ENCODE measurements at places on chromosomes 16 and 17.
A peak's percentile ranks its signal among the peaks of the same experiment; 100 is the strongest.

- no peak for DNase-seq
- H3K36me3 ChIP-seq: no peaks in the 10 kb centered on the region
- H3K4me3 ChIP-seq: no peak overlapping the region
- peaks cover 11% of the 10 kb centered on the region for H3K27me3 ChIP-seq
- H3K27ac ChIP-seq: no peak overlapping the region
Measured at GRCh38 chr17:19413761-19414160, 2.7 kb downstream of the RNF112 start.

- no peaks in the 10 kb centered on the region for H3K4me1 ChIP-seq
- H3K27me3 ChIP-seq: peaks cover 72% of the 10 kb centered on the region
- no peak overlapping the region for H3K4me3 ChIP-seq
- H3K36me3 ChIP-seq: no peaks in the 10 kb centered on the region
Measured at GRCh38 chr16:22857296-22858025, 43.5 kb downstream of the HS3ST2 start.

DNA sequence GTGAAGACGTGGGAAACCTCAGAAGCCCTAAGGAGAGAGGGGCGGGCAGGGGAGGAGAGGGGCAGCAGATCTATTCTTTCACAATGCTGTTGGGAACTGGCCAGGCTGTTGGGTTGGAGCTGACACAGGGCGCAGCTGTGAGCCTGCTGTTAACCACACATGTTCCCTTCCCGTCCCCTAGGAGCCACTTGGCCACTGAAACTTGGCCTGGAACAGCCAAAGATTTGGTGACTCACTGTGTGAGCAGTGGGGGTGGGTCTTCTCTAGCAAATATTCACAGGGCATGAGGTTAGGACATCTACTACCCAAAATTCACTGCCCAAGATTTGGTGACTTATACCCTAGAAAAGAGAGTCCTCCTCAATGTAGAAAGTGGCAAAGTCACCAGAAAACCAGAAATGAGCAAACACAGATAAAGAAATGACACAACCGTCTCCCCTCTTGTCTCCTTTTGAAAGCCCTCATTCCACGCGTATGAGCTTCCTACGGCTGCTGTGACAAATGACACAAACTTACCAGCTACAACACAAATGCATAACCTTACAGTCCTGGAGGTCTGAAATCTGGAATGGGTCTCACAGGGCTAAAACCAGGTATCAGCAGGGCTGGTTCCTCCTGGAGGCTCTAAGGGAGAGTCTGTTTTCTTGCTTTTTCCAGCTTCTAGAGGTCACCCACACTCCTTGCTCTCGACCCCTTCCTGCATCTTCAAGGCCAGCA is 6.3 kb downstream of the TBC1D16 start:
- no peak for DNase-seq
- H3K27ac ChIP-seq: no peak overlapping the region
- no peaks in the 10 kb centered on the region for H3K4me1 ChIP-seq
- no peak overlapping the region for H3K4me3 ChIP-seq
- H3K27me3 ChIP-seq: no peaks in the 10 kb centered on the region

DNA sequence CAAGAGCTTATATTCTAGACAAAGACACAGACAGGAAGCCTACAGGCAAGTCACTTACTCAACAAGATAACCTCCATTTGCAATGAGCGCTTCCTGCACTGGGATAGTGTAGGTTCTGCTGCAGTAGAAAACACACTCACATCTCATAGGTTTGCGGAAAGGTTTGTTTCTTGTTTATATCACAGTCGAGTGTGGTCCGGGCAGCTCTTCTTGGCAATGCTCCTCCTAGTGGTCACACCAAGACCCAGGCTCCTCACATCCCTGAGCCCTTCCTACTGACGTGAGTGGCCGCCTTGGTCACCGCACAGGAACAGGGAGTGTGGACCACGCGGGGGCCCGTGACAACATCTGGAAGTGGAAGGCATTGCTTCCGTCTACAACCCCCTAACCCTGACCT is 48.0 kb upstream of the RBFOX3 start:
- H3K4me1 ChIP-seq: peaks cover 8% of the 10 kb centered on the region
- peaks cover 83% of the 10 kb centered on the region for H3K27me3 ChIP-seq
- H3K36me3 ChIP-seq: no peaks in the 10 kb centered on the region
- no peak for DNase-seq

DNA sequence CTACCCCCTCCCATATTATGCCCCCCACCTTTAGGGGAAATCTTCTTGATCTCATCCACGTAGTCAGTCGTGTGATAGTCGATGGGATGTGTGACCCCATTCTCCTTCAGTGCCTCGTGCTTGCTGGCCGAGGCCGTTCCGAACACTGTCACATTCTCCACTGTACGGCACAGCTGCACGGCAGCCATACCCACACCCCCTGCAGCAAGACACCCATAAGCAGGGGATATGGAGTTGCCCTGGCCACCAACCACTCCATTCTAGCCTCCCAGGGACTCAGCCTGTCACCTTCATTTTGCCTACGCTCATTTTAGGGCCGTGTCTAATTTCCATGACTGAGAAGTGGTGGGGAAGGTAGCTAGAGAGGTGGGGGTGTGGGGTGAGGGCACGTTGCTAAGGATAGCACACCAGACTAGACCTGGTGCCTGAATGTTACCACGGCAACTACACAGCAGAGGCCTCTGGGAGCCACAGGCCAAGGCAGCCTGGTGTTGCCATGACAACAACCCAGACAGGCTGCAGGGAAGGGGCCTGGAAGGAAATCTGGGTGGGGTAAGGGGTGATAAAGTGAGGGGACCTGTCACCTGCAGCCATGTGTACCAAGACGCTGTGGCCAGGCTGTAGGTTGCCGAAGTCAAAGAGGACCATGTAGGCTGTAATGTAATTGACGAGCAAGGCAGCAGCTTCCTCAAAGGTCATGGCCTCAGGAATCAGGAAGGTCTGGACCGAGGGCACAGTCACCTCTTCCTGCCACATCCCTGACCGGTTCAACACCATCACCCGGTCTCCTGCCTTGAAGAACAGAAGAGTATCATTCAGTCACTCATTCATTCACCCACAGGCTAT is 4.0 kb downstream of the VAT1 start:
- H3K4me3 ChIP-seq: no peak overlapping the region
- no peak for DNase-seq
- no peaks in the 10 kb centered on the region for H3K27me3 ChIP-seq
- peaks cover 21% of the 10 kb centered on the region for H3K36me3 ChIP-seq
- no peak overlapping the region for H3K27ac ChIP-seq
- peaks cover 21% of the 10 kb centered on the region for H3K4me1 ChIP-seq

GRCh38 chr17:75927286-75927922 is 13.4 kb downstream of the FBF1 start:
- H3K4me3 ChIP-seq: no peak overlapping the region
- H3K27me3 ChIP-seq: no peaks in the 10 kb centered on the region
- DNase-seq: no peak
- no peak overlapping the region for H3K27ac ChIP-seq

DNA sequence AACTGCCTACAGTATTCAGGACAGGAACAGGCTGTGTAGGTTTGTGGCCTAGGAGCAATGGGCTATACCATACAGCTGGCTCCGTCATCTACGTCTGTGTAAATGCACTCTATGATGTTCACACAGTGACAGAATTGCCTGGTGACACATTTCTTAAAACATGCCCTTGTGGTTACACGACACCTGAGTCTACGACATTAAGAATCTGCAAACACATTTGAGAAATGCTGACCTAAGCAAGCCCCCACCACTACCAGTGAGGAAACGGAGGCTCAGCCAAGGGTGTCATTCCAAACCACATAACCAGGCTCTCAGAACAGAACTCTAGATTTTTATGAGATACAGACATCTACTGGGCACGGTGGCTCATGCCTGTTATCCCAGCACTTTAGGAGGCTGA is 23.5 kb downstream of the USP36 start:
- DNase-seq: peak; percentile 45
- H3K4me1 ChIP-seq: peaks cover 46% of the 10 kb centered on the region
- peak overlapping the region; percentile 93 for H3K27ac ChIP-seq
- peaks cover 77% of the 10 kb centered on the region for H3K36me3 ChIP-seq
- no peaks in the 10 kb centered on the region for H3K27me3 ChIP-seq

DNA sequence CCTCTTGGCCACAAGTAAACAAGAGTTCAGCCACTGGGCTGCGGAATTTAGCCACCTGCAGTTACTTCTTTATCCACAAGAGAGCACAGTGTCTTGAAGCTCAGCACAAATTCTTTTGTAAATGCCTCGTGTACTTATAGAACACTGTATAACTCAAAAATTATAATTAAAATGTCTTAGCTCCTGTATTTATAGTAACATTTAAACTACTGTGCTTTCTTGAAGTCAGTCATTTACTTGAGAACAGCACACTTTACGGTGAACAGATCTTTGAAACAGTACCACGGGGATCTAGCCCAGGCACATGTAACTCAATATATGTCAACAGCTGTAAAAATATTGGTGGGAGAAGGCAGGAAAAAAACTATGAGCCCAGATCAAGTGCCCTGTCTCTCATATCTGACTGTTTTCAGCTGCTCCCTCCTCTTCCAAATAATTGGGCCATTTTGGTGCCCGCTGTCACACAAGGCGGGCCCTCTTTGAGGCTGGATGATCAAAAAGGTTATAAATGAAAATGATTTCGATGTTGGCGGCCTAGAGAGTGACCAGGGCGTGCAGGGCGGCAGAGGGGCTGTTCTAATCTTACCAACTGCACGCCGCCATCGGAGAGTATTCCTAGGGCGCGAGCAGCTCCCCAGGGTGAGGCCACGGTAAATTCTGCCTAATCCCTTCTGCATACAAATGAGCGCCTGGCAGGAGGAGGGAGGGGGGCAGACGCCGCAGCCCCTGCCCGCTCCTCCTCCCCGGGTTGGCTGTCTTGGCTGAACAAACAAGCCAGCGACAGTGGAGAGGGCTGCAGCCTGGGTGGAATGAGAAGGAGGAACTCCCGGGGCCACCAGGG is 183.2 kb downstream of the C16orf78 start:
- H3K27ac ChIP-seq: no peak overlapping the region
- H3K27me3 ChIP-seq: peaks cover 13% of the 10 kb centered on the region
- H3K36me3 ChIP-seq: no peaks in the 10 kb centered on the region
- DNase-seq: no peak

DNA sequence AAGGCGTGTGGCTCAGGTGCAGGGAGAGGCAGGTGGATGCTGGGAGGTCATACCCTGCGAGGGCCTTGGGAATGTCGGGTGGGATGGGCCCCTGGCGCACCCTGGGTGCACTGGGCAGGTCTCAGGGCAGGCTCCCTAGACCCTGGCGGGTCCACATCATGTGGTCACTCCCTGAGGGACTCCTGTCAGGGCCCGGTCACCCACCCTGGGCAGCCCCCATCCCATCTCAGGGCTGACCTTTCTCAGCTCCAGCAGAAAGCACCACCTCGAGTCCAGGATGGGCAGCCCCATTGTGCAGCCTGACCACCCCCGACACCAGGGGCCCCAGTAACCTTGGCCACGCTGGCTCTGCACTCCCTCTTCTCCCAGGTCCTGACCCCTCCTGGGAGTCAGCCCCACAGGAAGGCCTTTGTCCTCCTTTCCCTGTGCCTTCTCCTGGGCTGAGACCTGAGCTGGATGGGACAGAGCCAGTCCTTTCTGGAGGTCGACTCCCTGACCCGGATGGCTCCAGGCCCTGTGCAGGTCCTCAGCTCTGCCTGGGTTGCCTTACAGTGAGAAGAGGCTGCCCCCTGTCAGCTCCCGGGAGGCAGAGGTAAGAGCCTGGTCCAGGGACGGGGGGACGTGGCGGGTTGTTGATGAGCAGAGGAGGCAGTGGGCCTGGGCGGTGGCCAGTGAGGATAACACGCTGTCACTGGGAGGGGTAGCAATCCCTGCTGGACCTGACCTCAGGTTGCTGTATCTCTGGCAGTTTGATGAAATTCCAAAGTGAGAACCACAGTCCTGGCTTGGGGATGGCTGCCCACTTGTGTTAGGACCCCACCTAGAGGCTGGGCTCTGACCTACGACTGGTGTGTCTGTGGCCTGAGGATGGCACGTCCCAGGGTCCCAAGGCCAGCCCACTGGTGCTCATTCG is 77.9 kb downstream of the GOSR1 start:
- no peaks in the 10 kb centered on the region for H3K4me1 ChIP-seq
- DNase-seq: no peak
- H3K4me3 ChIP-seq: no peak overlapping the region
- H3K36me3 ChIP-seq: no peaks in the 10 kb centered on the region
- H3K27me3 ChIP-seq: peaks cover 8% of the 10 kb centered on the region

- no peaks in the 10 kb centered on the region for H3K27me3 ChIP-seq
- peaks cover 8% of the 10 kb centered on the region for H3K4me1 ChIP-seq
- no peak for DNase-seq
- no peak overlapping the region for H3K4me3 ChIP-seq
- peaks cover 12% of the 10 kb centered on the region for H3K36me3 ChIP-seq
Measured at GRCh38 chr17:75983501-75984181, 4.6 kb downstream of the TEN1 start.

GRCh38 chr17:35855965-35856364 is 12.7 kb downstream of the HEATR9 start:
- DNase-seq: no peak
- peaks cover 5% of the 10 kb centered on the region for H3K36me3 ChIP-seq
- no peak overlapping the region for H3K4me3 ChIP-seq
- no peaks in the 10 kb centered on the region for H3K27me3 ChIP-seq
- peak overlapping the region; percentile 17 for H3K27ac ChIP-seq
- peaks cover 31% of the 10 kb centered on the region for H3K4me1 ChIP-seq

Data from central memory CD8-positive, alpha-beta T cell (primary cell).